ENCODE measurements at places on chromosomes 16 and 17.

DNA sequence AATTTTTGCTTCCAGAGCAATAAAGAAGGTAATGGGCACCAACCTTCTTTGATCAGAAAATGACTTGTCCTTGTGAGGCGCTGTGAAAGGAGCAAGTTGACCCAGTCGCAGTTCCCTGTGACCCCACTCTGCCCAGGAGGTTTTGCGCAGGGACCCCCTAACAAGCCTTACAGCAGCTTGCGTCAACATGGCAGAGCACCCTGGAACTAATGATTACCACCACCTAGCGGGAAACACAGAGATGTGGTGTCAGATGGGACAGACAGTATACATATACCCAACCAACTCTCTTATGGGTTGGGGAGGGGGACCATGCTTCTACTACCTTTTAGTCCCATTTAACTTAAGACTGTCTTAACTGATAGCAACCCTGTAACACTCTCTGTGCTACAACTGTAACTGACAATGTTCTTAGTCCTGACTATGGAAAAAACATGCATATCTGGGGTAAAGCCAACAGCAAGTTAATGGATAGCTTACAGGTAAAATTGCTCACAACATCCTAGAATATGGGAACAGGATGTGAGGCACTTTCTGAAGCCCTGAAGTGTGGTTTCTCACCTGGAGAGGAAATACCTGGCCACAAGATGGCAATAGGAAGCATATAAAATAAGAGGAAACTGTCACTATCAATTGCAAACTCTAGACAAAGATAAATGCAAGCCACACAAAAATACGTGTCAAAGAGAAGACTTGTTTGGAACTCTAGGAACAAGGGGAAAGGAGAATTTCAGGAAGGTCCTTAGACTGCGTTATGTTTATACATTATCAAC is 3.0 kb downstream of the KARS1 start:
- no peak for DNase-seq

DNA sequence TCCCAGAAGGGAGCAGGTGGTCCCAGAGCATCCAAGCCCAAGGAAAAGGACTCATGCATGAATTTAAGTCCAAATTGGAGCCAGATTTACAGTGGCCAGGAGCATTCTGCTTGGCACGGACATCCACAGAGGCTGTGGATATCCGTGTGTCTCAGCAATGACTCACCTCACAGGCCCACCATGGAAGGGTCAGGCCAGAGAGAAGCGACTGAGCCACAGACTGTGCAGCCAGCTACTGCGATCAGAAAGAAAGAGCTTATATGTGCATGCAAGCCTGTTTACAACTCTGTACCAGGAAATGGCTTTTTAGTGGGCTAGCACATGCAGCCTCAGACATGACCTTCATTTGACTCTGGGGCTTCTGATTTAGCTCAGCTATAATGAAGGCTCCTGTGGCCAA is 231.0 kb downstream of the C16orf95 start:
- DNase-seq = no peak

DNA sequence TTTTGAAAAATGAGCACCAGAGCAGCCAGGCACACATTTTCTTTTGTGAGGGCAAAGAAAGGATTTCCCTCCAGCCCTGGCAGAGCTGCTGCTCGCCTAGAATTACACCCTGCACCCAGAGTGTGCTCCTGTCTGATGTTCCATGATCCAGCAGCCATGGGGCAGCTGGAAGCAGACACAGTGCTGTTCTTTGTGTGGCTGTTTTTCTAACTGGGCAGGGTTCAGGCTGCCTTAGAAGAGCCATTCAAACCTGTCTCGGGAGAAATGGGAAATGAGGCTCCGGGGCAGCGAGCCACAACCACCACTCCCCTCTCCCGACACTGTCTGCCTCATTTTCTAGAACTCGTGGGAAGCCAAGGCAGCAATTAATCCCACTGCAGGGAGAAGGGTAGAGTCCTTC is 28.9 kb downstream of the LITAF start:
- DNase-seq = no peak

DNA sequence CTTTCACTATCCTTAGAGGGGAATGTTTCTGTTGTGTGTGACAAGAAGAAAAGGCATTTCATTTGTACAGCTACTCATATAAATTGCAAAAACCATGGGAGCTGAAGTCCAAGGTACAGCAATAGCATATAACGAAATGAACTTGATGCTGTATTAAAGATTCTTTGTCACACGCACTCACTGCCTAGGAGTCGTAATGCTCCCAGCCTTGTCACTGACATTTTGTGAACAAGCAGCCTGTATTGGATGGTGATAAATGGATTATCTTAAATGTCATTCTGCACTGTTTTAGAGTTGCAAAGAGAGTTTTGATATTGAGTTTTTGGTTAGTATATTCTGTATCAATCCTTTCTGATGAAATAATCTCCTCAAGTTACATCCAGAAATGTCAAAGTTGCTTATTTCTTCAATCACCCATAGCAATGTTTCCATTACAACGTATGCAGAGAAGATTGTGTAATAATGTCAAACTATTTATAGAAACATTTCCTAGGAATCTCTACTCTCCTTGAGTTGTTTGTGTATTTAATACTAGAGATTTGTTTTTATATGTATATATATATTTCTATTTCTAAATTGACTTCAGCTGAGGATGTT is 270.6 kb downstream of the FTO start:
- no peak for DNase-seq

GRCh38 chr17:4712526-4712925 is 2.1 kb downstream of the ARRB2 start:
- DNase-seq = no peak
